SJSA1 (cell line): ENCODE measurements at places on chromosomes 11 and 22.

- no peak for DNase-seq
Measured at GRCh38 chr11:64379817-64380709, 21.1 kb downstream of the RPS6KA4 start.

DNA sequence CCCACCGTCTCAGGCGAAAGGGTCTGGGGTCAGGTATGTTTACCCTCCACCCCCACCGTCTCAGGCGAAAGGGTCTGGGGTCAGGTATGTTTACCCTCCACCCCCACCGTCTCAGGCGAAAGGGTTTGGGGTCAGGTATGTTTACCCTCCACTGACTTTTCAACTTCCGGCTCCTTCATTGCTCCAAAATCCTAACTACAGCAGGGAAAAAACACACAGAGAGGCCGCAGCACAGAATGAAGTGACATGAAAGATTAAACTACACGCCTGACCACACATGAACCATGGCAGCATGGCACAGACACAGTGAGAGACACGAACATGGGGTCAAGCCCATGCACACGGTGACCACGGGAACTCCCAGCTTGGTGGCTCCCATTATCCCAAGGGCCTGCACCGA, 634.9 kb upstream of the B3GAT1 start:
- DNase-seq: no peak

GRCh38 chr11:76251226-76251575, 44.9 kb upstream of the WNT11 start:
- no peak for DNase-seq

DNA sequence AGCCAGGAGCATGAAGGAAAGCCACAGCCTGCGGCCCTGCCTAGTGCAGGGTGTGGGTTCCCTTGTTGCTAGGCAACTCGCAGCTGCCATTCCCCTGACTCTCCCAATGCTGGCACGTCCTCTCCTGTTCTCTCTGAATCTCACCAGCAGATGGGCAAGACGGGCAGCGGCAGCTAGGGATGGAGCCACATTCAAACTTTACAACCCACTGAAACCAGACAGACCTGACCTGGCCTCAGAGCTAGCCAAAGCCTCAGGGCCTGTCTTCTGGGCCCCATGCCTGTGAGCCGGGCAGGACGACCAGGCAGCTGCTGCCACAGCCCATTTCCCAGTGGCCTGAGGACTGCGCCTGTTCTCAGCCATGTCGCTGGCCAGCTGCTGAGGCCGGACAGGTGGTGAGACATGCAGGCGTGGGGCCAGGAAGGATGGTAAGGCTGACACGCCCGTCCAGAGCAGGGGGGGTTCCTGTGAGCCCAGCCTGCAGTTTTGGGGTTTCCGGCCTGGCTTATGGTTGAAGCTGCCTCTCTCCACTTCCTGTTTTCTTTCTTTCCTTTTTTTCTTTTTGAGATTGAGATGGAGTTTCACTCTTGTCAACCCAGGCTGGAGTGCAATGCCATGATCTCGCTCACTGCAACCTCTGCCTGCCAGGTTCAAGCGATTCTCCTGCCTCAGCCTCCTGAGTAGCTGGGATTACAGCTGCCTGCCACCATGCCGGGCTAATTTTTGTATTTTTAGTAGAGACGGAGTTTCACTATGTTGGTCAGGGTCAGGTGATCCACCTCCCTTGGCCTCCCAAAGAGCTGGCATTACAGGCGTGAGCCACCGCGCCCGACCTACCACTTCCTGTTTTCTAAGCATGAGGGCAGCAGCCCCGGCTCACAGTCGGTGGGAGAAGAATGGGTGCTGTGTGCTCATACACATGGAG, 4.1 kb downstream of the SUN2 start:
- no peak for DNase-seq

DNA sequence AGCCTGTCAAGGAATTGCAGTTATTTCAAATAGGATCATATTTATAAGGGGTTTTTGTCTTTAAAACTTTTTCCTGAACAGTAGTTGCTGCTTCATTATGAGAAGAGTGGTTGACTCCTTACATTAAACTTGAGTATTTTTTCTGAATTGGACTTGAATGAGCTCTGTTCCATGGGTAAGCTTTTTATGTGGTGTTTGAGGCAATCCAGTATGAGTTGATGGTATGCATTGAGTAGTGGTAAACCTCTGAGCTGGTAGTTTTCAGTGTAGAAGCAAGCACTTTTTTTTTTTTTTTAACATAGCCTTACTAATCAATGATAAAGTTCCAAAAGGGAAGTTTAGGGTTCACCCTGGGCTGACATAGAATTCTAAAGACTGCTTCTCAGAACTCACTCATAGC, 3.4 kb downstream of the KMT2A start:
- DNase-seq: no peak

GRCh38 chr11:83409891-83410290, 123.7 kb upstream of the CCDC90B start:
- no peak for DNase-seq

GRCh38 chr11:124285610-124286344, 28.0 kb downstream of the OR8D1 start:
- peak; percentile 91 for DNase-seq

DNA sequence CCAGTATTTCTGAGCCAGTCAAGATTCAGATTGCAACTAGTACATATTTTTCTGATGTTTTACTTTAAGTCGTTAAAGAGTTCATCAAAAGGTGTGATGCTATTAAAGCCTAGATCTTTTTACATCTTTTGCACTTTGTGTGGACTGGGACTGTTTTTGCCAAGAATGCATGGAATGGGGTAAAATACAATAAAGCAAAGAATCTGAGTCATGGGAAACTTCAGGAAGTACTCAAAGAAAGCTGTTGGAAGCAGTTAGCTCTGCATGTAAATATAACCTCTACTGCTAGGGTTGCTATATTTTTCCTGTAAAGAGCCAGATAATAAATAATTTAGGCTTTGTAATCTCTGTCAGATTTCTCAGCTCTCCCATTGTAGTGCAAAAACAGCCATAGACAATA, 20.9 kb downstream of the ATXN10 start:
- DNase-seq: peak; percentile 70

- DNase-seq: no peak
Measured at GRCh38 chr11:64232967-64233315, 1.4 kb upstream of the VEGFB start.

GRCh38 chr22:50660306-50660705, 12.3 kb upstream of the SHANK3 start:
- no peak for DNase-seq

DNA sequence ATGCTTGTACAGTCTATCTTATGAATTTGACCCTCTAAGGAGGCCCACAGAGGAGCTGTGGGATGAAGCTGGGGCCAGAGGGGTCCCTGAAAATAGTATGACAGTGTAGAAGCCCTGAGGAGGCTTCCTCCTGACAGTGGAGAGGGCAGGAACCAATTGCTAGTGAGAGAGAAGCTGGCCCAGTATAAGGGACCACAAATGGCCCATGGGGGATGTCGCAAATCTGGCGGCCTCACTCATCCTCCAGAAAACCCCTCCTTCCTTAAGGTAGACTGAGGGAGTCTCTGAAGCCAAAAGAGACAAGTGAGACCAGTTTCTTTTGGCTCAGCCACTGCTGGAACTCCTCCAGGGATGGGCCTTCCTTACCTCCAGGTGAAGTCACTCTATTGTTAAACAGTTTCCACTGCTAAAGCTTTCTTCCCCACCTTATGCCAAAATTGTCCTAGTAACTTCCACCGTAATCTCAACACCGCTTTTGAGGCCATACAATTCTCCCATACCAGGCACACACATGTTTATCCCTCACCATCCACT, 17.8 kb upstream of the CASTOR1 start:
- DNase-seq: no peak

DNA sequence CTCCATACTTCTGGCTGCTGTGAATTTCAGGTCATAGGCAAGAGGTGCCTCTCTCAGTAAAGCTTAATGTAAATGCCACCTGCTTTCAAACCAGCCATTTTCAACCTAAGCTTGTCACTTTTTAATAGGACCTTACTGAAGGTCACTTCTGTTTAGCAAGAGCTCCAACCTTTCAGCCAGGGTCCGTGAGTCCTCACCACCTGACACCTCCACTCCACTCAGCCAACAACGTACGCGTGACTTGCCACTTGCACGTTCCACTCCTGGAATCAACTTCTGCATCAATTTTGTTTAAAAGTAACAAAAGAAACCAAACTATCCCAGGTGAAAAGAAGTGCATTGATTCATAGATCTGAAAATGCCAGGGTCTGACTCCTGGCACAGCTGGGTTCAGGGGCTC, 114.4 kb downstream of the TRIM29 start:
- no peak for DNase-seq

- DNase-seq: peak; percentile 90
Measured at GRCh38 chr22:45318168-45318557, 8.4 kb downstream of the FAM118A start.

DNA sequence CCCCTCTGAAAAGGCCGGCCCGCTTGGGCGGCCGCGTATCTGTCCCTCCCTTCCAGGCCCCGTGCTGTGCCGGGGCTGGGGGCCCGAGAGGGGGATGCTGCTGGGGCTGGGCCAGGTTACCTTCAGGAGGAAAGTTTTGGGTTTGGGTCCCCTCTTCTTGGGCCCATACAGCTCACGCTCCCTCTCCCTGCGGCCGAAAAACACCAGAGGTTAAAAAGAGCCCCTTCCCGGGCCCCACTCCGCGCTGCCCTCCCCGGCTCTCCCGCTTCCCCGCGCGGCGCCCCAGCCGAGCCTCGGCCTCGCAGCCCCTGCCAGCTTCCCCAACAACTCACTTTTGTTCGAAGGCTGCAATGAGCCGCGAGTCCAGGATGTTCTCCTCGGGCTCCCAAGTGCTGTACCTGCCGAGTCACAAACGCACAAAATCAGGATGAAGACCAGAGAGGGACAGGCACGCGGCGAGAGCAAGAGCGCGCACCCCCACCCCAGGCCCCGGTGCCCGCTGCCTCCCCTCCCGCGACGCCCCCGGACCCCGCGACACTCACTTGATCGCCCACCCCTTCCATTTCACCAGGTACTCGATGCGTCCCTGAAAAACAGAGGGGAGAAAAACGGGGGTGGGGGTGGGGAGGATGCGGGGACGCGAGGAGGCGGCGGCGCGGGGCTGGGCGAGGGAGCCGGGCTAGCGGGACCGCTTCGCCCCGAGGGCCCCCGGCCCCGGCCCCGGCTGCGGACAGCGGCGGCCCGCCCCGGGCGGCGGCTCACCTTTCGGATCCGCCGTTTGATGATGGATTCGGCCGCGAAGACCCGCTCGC, 450 bp downstream of the CBX6 start:
- no peak for DNase-seq
